Umbilical cord (tissue), 2 donors: ENCODE measurements at places on chromosomes 11 and 22.

DNA sequence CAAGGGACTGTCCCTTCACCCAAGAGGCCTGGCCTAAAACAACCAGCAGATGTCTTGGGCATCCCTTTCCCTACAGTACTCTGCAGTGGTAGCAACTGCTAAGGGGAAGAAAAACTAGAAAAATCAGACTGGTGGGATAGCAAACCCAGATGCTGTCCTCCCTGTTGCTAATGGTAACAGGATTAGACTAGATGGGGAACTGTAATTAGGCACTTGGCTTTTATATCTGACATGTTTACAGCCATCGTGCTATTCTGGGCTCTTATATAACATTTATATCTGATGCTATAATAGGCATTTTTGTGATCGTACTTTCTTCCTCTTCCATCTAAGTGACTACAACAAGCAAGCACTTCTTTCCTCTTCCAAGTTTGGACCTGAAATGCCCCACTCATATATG is 316.7 kb downstream of the DLG2 start:
- no peak for DNase-seq

DNA sequence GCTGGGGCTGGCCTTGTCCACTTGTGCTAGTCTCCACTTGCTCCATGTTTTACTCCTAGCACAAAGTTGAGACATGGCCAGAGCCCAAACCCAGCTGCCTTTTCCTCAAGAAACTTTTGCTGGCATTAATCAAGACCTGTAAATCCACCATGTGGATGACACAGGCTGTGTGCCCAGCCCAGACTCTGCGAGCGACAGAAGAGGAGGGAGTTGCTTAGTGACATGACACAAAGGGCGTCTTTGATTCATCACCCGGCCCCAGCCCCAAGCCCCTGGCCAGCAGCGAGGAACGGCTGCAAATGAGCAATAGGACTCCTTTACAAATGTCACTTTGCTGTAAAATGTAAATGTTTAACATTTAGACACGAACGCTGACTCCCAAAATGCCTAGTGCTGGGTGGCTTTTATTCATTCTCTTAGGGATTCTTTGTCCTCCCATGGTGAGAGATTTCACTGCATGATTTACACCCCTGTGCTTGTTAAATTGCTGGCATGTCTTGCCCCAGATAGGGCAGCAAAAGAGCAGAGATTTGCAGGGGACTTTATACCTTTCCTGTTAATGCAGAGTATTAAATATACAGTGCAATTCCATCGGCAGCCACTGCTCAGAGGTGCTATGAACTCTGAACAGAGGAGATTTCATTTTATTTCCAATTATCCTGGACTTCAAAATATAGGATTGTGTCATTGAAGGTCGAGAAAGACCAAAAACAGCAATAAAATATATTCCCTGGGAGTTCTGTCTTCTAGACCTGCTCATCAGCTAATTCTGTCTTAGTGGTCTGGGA is 263.6 kb upstream of the NCAM1 start:
- peak; percentile 1 for DNase-seq

DNA sequence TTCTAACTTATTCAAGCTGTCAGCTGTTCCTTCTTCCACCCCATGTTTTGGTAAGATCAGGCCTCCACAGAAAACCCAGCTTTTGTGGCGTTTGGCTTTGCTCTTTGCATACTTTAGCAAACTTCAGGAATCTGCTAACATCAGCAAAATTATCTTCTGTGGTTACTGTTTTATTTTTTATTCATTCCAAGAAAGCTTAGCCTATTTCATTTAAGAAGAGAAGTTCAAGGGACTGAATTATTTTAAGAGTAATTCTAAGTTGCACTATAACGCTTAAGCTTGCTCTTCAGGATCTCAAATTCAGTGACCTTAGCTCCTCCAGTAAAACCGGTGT is 1.1 kb downstream of the JHY start:
- DNase-seq = peak; percentile 89

- DNase-seq = no peak
These were observed 296.7 kb upstream of the ANO5 start for GRCh38 chr11:21896216-21896615.
